CD4-positive, alpha-beta T cell treated with Interleukin-17A for 4 hours (primary cell): ENCODE measurements at places on chromosomes 2 and 18.

DNA sequence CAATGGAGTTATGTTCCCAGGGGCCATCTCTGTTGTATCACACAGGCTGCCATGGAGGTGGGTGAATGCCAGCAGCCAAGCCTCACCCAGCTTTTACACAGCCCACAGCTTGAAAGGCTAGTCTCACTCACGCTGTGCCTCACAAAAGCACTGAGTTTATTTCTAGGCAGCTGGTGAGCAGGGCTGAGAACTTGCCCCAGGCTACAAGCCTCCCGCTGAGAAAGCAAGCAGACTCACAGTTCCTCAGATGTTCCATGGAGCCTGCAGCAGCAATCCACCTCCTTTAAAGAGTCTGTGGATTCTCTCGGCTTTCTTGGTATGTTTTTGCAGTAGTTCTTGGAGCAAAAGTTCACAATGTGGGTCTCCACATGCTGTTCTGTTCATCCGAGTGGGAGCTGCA lies 40.9 kb upstream of the ALKAL2 start:
- DNase-seq, result no peak

DNA sequence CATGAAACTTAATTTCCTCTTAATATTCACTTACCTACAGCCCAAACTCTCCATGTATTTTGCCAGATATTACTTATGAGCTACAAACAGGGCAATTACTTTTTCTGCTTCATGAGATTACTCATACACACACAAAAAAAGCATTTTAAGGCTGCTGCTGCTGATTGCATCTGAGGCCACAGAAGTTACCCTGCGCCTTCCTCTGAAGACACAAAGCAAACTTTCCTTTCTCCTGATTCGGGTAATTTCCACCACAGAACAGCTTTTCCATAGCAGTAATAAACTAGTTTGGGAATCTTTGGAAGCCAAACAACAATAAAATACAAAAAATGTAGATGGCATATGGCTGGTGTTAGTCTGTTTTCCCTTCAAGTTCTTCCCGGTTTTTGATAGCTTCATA lies 6.2 kb downstream of the TTC32 start:
- DNase-seq, result no peak

DNA sequence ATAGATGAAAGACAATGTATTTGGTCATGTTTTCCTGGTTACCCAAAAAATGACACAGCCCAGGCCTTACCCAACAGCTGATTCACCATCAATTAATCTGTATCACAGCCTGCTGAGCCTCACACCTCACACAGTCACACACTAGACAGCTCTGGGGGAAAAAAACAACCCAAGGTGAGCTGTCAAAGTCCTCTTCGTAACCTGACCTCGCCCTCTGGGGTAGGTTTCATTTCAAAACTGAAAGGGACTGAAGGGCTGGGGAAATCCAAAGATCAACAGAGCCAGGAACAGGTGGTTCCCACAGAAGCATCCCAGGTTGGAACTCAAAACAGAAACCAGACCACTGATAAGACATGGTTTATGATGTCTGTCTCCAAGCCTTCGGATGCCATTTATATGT lies 18.2 kb upstream of the PCBP1 start:
- peak; percentile 78 for DNase-seq

- no peak for DNase-seq
Observed at GRCh38 chr2:11679486-11680181, 9.6 kb upstream of the NTSR2 start.

DNA sequence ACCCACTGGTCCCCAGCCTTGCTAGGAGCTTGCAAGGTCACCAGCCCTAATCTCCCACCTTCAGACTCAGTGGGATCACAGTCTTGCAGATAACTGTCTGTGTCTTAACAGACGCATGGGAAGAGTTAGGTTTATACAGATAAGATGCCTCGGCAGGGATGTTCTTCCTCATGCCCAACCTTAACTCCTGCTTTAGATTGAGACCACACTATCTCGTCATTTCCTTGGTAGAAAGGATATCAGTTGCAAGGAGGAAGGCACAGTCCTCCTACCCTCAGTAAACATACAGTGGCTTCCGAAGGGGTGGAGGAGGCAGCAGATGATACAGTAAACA lies 7.2 kb downstream of the NT5DC4 start:
- DNase-seq, result no peak

DNA sequence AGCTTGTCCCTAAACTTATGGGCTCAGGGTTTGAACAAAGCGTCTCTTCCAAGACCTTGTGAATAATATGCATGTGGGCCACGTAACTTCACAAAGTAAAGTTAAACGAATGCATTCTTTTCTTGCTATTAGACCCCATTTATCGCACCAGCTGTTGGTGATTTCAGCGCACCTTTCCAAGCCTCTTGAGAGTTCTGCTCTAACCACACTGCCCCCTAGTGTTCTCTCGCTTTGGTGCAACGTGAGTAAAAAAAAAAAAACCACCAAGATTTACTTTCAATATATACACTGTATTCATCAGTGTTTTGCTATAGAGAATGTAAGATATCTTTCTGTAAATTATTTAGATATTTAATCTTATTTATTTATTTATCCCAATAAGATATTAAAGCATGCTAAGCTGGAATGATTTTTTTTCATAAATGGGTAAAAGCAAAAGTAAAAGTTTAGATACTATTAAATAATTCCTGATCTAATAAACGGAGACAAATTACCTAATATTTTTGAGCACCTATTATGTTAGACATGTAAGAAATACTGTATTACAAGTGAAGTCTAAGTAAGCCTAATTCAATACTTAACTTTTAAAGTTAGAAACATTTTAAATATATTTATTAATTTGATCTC lies 459.5 kb downstream of the DLGAP1 start:
- DNase-seq, result peak; percentile 56
